ENCODE measurements at places on chromosomes 6 and 20.

DNA sequence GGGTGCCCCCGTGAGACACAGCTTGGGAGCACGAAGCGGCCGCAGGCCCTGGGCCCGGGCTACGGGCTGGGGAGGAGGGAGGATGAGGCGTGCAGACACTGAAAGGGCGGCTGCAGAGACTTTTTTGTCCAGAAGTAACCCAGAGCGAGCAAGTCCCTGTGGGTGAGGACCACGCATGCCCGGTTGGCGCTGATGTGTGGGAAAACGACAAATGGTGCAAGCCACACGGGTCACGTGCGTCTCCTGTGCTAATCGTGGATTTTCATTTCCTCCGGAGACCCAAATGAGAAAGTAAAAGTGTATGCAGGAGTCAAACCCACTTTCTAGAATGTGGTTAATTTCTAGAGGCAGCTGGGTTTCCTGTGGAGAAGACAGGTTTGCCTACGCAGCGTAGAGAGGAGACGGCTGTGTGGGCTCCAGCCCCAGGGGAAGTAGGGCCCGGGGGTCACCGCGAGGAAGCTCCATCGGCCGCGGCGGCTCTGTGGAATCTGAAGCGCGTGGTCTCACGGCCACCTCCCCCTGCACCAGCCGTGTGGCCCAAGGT is 19.0 kb downstream of the DLL1 start:
- DNase-seq, result no peak

DNA sequence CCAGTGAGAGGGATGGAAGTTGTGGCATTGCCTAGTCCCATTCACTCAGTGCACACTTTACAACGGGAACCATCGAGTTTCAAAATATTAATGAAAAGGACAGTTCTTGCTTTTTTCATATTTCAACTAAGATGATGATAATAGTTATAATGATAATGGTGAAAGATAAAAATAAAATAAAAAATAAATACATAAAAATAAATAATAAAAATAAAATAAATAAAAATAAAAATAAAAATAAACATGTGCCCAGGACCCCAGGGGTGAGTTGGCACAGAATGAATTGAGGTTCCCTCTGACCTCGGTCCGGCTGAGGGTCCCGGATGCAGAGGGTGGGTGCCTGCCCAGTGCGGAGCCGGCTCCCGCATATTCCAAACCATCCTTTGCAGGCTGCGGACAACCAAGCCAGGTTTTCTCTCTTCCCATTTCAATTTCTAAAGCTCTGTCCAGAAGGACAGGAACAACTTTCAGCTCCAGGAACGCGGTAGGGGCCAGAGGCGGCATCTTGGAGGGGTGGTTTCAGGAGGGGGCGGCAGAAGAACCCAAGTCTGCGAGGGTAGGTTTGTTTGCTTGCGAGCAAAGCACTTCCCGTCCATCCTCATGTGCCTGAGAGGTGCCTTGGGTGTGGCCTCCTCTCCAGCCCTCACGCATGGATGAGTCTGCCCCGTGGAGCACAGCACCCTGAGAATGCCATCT is 236.8 kb downstream of the DLL1 start:
- DNase-seq, result no peak

- DNase-seq, result no peak
These were observed 162.7 kb downstream of the ANKRD60 start for GRCh38 chr20:58065508-58066361.

GRCh38 chr6:124599656-124600055 is 362.6 kb upstream of the RNF217 start:
- DNase-seq, result no peak

GRCh38 chr6:49051281-49051680 is 411.8 kb downstream of the MMUT start:
- DNase-seq, result no peak

- peak; percentile 66 for DNase-seq
These were observed 1211.1 kb upstream of the GJE1 start for GRCh38 chr6:140921366-140922226.

- no peak for DNase-seq
These were observed 9.2 kb downstream of the ITPA start for GRCh38 chr20:3218307-3218988.

DNA sequence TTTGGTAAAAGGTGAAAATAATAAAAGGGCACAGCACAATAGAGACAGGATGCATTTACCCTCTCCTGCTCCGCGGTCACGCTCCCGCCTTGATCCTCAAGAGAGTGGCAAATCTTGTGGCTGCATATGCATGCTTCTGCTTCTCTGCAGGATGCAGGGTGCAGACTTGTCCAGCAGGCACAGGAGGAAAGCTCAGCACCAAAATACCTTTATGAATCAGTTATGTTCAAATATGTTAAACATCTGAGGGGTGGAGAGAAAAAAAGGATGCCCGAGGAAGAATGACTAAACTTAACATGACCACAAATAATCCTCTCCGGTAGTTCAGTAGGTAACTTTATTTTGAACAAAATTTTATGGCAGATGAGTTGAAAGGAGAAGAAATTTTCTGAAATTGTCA is 366.1 kb upstream of the SOX4 start:
- no peak for DNase-seq

DNA sequence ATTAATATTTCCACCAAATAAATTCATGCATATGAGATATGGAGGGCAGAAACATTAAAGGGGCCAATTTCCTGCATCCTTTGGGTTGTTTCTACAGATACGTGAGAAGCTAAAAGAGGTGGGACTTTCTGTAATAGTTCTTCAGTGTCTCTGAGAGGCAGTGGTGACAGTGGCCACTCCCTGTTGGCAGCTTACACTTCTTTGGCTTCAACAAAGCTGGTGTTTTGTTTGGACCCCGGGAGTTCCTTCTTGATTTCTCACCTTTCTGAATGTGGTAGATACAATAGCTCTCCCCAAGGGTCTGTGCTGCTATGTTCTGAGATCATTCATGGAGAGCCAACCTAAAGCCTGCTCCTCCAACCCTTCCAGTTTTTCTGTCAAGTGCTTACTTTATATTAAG is 7.8 kb downstream of the PLCB1 start:
- no peak for DNase-seq

DNA sequence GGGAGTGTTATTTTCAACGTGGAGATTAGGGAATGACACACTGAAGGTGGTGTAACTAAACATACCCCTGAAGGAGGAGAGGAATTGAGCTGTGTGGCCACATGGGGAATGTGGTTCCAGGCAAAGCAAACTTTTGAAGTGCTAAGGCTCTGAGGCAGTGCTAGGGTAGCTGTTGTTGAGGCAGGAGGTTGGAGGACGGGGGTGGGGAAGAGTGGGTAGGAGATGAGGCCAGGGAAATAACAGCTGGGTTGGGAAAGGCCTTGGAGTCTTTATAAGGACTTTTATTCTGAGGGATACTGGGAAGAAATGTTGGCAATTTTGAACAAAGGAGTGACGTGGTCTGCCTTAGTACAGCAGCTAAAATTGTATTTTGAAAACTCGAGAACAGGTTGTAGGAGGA is 13.0 kb downstream of the RPRD1B start:
- DNase-seq, result no peak

GRCh38 chr6:144896289-144896688 is 611.2 kb downstream of the UTRN start:
- DNase-seq, result no peak

DNA sequence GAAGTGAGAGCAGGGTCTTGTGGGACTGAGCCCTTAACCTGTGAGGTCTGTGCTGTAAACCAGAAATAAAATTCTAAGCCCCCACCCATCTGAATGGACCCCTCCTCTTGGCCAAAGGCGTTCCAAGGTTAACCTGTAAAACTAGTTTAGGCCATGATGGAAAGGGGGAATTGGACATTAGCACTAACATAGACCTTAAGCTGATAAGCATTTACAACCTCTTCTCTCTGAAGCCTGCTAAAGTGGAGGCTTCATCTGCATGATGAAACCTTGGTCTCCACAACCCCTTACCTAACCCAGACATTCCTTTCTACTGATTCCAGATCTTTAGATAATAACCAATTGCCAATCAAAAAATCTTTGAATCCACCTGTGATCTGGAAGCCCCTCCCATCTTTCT is 25.8 kb downstream of the PIGT start:
- no peak for DNase-seq

- no peak for DNase-seq
These were observed 71.3 kb upstream of the TINAG start for GRCh38 chr6:54236984-54237383.

GRCh38 chr20:44071057-44071456 is 115.9 kb downstream of the JPH2 start:
- DNase-seq, result no peak

DNA sequence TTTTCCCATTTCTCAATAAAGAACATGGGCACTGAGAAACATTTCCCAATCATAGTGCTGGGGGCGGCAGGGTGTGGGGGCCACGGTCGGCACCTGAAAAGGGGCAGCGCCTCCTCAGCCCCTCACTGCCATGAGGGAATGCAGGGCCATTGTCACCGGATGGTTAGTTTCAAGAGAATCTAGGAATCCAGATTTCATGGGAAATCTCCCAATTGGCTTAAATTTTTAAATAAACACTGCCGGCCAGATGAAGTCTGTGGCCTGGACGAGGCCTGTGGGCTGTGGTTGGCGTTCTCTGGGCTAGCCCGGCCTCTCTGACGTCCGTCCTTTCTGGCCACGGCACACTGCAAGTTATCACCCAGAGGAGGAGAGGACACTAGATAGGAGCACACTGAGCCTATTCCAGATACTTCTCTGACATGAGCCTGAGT is 25.6 kb downstream of the MANBAL start:
- peak; percentile 68 for DNase-seq

DNA sequence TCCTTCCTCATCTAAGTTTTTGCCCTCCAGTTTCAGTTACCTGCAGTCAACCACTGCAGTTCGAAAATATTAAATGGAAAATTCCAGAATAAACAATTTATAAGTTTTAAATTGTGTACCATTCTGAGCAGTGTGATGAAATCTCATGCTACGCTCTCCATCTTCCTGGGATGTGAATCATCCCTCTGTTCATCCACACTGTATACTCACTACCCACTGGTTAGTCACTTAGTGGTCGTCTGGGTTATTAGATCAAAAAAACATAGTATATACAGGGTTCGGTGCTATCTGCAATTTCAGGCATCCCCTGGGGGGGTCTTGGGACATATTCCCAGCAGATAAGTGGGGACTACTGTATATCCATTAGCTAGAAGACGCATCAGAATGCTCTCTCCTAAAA is 151.9 kb upstream of the SLC22A16 start:
- peak; percentile 23 for DNase-seq

GRCh38 chr6:2448826-2449571 is 203.6 kb upstream of the GMDS start:
- peak; percentile 81 for DNase-seq

DNA sequence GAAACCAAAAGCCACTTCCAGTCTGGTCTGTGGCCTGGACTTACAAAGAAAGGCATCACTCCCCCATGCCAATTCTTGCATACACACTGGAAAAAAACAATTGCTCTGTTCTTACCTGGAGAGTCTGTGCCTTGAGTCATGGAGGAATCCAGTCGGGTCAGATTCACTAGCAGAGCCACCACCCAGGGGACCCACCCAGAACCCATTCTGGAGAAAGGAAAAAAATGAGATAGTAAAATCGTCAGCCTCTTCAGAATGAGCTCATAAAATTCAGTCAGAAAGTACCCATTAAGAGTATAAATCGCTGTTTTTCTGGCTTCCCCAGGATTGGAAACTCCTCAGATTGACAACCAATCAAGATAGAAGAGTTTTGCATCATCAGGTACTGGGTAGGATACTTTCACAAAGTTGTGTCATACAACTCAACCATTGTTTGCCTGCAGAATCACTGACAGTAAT is at the start of gene HLA-DOB:
Gene HLA-DOB, minus strand, starts transcription at position 257 of the 459 bp plus-strand sequence. Its CDS starts 51 bp downstream, at position 206.
- no peak for DNase-seq

DNA sequence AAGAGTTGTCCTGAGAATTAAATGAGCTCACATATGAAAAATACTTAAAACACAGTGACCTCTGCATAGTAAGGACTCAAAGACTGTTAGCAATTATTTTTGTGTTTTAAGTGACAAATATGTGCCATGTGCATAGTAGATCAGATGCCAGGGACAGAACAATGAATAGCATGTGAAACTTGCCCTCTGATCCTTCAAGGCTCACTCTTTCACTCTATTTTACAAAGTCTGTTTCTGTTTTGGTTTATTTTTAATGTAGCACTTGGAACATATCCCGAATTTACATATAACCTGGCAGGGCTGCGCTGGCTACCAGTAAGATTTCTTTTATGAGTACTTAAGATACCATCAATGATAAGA is 135.5 kb upstream of the TNFAIP3 start:
- DNase-seq, result no peak

- no peak for DNase-seq
These were observed 11.3 kb upstream of the SRSF6 start for GRCh38 chr20:43446361-43446879.

GRCh38 chr6:33431880-33432541 is 12.1 kb downstream of the SYNGAP1 start:
- DNase-seq, result no peak
